ENCODE measurements at places on chromosomes 7 and 10. TPM values are rescaled to one million over a fixed set of nuclear protein-coding genes. Genes with fewer than 3 reads are reported as not detected.

DNA sequence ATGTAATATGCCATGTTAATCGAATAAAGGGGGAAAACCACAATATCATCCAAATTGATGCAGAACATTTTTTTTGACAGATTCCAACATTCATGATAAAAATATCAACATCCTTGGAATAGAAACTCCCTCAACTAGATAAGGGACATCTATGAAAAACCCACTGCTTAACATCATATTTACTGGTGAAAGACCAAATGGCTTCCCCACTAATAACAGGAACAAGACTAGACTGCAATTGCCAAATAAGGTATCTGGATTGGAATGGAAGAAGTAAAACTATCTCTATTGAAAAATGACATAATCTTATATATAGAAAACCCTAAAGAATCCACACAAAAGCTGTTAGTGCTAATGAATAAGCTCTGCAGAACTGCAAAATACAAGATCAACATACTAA lies 27.8 kb downstream of the SMURF1 start:
- no peaks in the 10 kb centered on the region for H3K27me3 ChIP-seq
- H3K27ac ChIP-seq = no peak overlapping the region
- peaks cover 69% of the 10 kb centered on the region for H3K4me1 ChIP-seq

GRCh38 chr7:67809586-67809985 lies 813.0 kb downstream of the TYW1 start:
- no peaks in the 10 kb centered on the region for H3K27me3 ChIP-seq
- H3K4me1 ChIP-seq = no peaks in the 10 kb centered on the region
- no peak overlapping the region for H3K27ac ChIP-seq
- H3K36me3 ChIP-seq = peaks cover 5% of the 10 kb centered on the region
- no peak overlapping the region for H3K4me3 ChIP-seq

- peaks cover 8% of the 10 kb centered on the region for H3K36me3 ChIP-seq
- no peaks in the 10 kb centered on the region for H3K4me1 ChIP-seq
- H3K4me3 ChIP-seq = no peak overlapping the region
Observed at GRCh38 chr7:67496589-67496988, 500.0 kb downstream of the TYW1 start.

DNA sequence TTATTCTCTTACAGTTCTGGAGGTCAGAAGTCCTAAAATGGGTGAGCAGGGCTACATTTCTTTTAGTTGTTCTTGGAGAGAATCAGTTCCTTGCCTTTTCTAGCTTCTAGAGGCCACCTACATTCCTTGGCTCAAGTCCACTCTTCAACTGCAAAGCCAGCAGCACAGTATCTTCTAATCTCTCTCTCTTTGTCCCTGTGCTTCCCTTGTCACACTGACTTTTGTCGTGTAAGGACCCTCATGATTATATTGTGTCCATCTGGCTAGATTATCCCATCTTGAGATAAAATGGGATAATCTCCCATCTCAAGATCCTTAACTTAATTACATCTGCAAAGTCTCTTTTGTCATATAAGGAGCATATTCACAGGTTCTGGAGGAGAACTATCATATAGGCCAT lies 359.0 kb downstream of the ADRA2A start:
- no peak overlapping the region for H3K27ac ChIP-seq
- no peaks in the 10 kb centered on the region for H3K27me3 ChIP-seq
- no peaks in the 10 kb centered on the region for H3K4me1 ChIP-seq
- no peaks in the 10 kb centered on the region for H3K36me3 ChIP-seq
- no peak overlapping the region for H3K4me3 ChIP-seq
- no peak for DNase-seq

- H3K36me3 ChIP-seq = no peaks in the 10 kb centered on the region
- no peak overlapping the region for H3K27ac ChIP-seq
- no peak for DNase-seq
- H3K27me3 ChIP-seq = no peaks in the 10 kb centered on the region
- peaks cover 6% of the 10 kb centered on the region for H3K4me1 ChIP-seq
- H3K4me3 ChIP-seq = peak overlapping the region; percentile 72
Observed at GRCh38 chr10:133377818-133378250, 1.2 kb upstream of the PAOX start.

DNA sequence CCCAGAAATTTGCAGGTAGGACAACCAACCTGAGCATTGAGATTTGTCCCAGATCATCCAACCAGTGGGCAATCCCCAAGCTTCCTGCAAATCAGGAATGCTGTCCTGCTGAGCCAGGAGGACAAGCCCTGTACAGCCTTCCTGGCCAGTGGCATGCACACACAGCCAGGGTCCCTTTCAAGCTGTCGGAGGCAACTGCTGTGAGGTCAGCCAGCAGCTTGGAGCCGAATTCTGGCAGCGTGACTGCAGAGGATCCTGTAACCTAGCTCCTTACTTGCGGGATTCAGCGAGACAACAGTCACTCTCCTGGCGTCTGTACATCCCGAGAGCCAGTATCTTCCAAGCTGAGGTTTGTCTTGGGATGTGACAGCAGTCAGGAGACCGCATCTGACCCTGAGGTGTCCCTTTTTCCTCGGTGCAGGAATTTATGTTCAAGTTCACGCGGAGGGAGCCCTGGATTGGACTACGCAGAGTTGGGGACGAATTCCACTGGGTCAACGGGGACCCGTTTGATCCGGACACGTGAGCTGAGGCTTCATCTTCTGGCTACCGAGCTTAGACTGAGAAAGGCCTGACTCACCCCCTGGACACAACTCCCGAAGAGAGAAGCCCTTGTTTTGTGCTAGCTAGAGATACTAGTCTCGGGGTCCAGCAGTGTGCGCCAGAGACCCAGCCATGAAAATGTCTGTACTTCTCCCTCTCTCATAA lies 18.3 kb downstream of the CLEC2L start:
- peaks cover 5% of the 10 kb centered on the region for H3K27me3 ChIP-seq
- H3K27ac ChIP-seq = no peak overlapping the region
- H3K4me1 ChIP-seq = no peaks in the 10 kb centered on the region
- no peak overlapping the region for H3K4me3 ChIP-seq

DNA sequence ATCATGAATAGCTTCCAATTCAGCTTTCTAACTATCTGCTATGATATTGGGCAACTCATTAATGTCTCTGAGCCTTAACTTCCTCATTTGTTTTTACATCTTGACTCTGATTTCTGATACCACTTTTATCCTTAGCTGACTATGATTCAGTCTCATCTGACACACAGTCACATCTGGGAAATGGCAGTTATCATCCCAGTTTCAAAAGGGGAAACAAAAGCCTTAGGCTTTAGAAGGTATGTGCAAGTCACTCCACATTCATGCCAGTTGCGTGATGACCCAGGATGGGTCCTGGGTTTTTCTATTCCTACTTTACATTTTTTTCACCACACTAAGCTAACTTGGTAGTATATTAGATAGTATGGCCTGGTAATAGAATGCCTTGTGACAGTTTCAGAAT lies 12.7 kb downstream of the SCIN start:
- DNase-seq = no peak
- no peaks in the 10 kb centered on the region for H3K36me3 ChIP-seq
- no peak overlapping the region for H3K4me3 ChIP-seq
- H3K27me3 ChIP-seq = peaks cover 25% of the 10 kb centered on the region

GRCh38 chr7:70183278-70183677 lies 585.0 kb downstream of the AUTS2 start:
- no peak for DNase-seq
- no peaks in the 10 kb centered on the region for H3K36me3 ChIP-seq
- no peak overlapping the region for H3K27ac ChIP-seq
- no peak overlapping the region for H3K4me3 ChIP-seq

GRCh38 chr7:45100761-45101480 lies 10.6 kb downstream of the TBRG4 start:
- no peak overlapping the region for H3K4me3 ChIP-seq
- DNase-seq = no peak
- no peak overlapping the region for H3K27ac ChIP-seq
- H3K27me3 ChIP-seq = no peaks in the 10 kb centered on the region
- peaks cover 3% of the 10 kb centered on the region for H3K4me1 ChIP-seq

DNA sequence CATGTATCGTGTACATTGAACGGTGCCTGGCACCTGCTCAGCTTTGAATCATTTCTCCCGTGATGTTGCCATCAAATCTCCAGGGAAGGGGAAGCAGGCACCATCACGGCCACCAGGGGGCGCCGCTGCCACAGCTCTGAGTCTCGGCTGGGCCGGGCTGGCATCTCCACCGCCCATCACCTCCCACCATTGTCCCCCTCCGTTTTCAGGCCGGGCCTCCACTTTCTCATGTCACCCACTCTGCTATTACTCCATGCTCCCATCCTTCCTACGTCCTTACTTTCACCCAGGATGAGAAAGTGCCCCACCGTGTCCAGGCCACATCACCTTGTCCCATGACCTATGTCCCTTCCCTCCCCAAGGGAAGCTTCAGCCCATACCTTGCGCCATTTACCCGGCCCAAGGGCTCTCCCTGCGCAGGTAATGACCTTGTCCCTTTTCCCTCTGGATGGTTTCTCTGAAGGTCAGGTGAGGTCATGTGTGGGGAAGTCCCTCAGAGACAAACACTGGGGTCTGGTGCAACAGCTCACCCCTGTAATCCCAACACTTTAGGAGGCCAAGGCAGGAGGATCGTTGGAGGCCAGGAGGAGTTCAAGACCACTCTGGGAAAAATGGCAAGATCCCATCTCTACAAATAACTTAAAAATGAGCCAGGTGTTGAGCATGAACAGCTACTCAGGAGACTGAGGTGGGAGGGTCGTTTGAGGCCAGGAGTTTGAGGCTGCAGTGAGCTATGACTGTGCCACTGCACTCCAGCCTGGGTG lies 31.8 kb upstream of the OCM2 start:
- DNase-seq = peak; percentile 66
- no peaks in the 10 kb centered on the region for H3K36me3 ChIP-seq
- H3K27ac ChIP-seq = no peak overlapping the region
- H3K27me3 ChIP-seq = peaks cover 6% of the 10 kb centered on the region

DNA sequence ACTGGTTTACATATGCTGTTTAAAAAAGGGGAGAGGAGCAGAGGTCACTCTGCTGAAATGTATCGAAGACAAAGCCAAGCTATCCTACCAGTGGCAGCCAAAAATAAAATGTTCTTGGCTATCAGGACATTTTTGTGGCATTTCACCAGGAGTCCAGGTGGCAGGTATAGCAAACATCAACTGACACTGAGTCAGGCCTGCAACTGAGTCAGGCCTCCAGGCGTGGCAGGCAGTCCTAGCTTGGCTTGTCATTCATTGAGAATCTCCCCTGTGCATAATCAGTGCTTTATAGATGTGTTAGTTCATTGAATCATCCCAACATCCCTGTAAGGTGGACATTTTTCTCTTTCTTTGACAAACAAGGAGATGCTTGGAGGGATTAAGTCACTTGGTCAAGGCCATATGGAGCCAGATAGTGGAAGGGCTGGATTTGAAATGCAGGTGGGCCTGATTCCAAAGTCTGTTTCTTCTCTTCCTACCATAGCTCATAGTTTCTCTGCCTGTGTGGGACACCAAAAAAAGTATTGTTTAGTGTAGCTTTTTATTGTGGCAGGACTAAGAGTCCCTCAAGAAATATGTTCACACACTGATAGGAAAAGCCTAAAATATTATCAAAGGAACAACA lies 4.3 kb downstream of the DYNC1I1 start:
- peaks cover 27% of the 10 kb centered on the region for H3K27me3 ChIP-seq
- no peak for DNase-seq
- H3K27ac ChIP-seq = no peak overlapping the region

GRCh38 chr7:44729949-44730590 lies 18.6 kb upstream of the ZMIZ2 start:
- H3K4me1 ChIP-seq = peaks cover 11% of the 10 kb centered on the region
- H3K4me3 ChIP-seq = no peak overlapping the region
- no peaks in the 10 kb centered on the region for H3K27me3 ChIP-seq
- DNase-seq = no peak

GRCh38 chr10:47195274-47195885 lies 104.6 kb upstream of the GDF10 start:
- no peak overlapping the region for H3K4me3 ChIP-seq

GRCh38 chr10:2137549-2138174 lies 400.3 kb upstream of the ADARB2 start:
- H3K4me1 ChIP-seq = no peaks in the 10 kb centered on the region
- no peak overlapping the region for H3K27ac ChIP-seq
- no peaks in the 10 kb centered on the region for H3K36me3 ChIP-seq
- DNase-seq = no peak
- H3K27me3 ChIP-seq = peaks cover 8% of the 10 kb centered on the region

DNA sequence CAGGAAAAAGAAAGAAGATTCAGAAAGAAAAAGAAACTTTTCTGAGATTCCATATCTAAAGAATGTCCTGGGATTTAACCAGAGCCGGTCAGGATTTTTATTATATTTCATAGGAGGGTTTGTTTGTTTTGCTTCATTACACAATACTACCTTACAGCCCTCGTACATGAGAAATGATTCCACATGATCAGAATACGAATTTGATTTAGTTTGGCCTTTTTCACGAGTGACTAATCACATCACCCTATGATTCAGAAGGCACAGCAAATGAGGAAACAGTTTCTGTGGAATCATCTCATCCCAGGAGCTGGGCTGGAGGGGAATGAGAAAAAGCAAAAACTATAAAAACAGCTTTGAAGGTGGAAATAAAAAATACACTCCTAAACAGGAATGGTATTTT lies 54.7 kb upstream of the VWC2 start:
- no peak overlapping the region for H3K27ac ChIP-seq
- no peaks in the 10 kb centered on the region for H3K36me3 ChIP-seq
- no peaks in the 10 kb centered on the region for H3K4me1 ChIP-seq
- no peak for DNase-seq
- H3K27me3 ChIP-seq = no peaks in the 10 kb centered on the region

GRCh38 chr10:18117276-18117675 lies 22.9 kb upstream of the CACNB2 start:
- H3K4me1 ChIP-seq = no peaks in the 10 kb centered on the region
- H3K27ac ChIP-seq = no peak overlapping the region
- no peak overlapping the region for H3K4me3 ChIP-seq
- no peaks in the 10 kb centered on the region for H3K27me3 ChIP-seq
- H3K36me3 ChIP-seq = no peaks in the 10 kb centered on the region

- peaks cover 11% of the 10 kb centered on the region for H3K4me1 ChIP-seq
- H3K27me3 ChIP-seq = peaks cover 29% of the 10 kb centered on the region
- H3K36me3 ChIP-seq = no peaks in the 10 kb centered on the region
- DNase-seq = no peak
Observed at GRCh38 chr7:155818820-155819168, 6.5 kb upstream of the SHH start.

The MMD2 gene
- total RNA-seq = not detected

DNA sequence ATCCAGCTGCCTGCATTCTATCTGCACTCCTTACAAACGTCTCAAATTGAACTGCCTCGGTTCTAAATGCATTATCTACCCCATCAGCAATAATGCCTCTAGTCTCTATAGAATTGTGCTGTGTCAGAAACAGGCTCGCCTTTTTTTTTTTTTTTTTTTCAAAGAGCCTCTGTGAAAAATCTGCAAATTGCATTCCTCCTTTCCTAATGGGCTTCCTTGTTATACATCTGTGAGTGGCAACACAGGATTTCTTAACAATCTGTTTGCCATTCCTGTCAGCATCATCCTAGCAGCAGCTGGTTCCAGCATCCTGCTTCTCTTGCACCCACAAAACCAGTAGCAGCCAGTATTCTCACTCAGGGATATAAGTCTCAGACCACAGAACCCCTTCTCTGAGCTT lies 413.5 kb upstream of the SEMA3D start:
- H3K4me3 ChIP-seq = no peak overlapping the region
- no peaks in the 10 kb centered on the region for H3K27me3 ChIP-seq
- H3K27ac ChIP-seq = no peak overlapping the region
- no peak for DNase-seq

Measured in natural killer cell treated with Interleukin-12 subunit alpha and Interleukin-12 subunit beta and Interleukin-15 and Interleukin-18, amount 100 ng/mL, for 72 hours (primary cell).